ENCODE measurements at places on chromosomes 5 and 9.

GRCh38 chr9:104882086-104882485 is 45.9 kb downstream of the ABCA1 start:
- DNase-seq = no peak

DNA sequence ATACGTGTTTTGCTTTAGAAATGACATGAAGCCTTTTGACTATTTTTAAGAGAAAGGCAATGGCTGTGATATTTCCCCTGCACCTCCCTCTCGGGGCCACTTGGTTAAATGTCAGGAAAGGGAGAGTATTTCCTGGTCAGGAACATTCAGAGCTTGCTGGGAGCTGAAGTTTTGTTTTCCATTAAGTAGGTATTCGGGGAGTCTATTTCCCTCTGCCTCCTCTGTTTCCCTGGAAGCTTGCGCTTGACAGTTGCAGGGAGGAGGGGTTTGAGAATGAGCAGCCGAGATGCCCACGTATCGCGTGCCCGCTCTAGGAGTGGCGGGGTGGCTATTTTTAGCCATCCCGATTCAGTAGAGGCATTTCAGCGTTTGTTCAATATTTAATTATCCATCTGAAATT is 6.7 kb downstream of the DAB2IP start:
- DNase-seq = no peak

- DNase-seq = no peak
Measured at GRCh38 chr5:142626099-142626498, 59.8 kb downstream of the FGF1 start.

DNA sequence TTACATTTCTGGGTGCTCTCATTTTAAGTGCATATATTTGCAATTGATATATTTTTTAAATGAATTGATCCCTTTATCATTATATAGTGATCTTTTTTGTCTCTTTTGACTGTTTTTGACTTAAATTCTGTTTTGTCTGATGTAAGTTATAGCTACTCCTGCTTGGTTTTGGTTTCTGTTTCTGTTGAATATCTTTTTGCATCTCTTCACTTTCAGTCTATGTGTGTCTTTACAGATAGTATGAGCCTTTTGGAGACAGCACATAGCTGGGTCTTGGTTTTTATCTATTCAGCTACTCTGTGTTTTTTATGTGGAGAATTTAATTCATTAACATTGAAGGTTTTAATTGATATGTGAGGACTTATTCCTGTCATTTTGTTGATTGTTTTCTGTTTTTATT is 311.3 kb downstream of the SPATA31D1 start:
- DNase-seq = no peak

DNA sequence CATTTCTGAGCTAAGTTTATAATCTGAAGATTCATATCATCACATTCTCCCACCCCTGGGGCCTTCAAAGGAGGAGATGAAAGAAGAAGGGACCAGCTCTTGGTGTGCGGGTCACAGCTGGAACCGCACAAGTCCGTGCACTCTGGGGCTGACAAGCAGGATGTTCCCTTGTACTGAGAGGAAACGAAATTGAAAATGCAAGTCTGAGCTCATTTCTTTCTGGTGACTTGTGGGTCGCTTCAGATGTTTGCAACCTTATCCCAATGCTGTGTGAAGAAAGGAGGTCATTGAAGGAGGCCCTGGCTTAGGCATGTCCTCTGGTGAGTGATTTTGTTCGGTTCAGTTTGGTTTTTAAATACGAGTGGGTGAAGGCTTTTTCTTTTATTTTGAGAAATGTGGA is 59.6 kb downstream of the C9orf152 start:
- DNase-seq = peak; percentile 15

- no peak for DNase-seq
Measured at GRCh38 chr5:76583163-76584047, 39.8 kb downstream of the F2RL2 start.

DNA sequence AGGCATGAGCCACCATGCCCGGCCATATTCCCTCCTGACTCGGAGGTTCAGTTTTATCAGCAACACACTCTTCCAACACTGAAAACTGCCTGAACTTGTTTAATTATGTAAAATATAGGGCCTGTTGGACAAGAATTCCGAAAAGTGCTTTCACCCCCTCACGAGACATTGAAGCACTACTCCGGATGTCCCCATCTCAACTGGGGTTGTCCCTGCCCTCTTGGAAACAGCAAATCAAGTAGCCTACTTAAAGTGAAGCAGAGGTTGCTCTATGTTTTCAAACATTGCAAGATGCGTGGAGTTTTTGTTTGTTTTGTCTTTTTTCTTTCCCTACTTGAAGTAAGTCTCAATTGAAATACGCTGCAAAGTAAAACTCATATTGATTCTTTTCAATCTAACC is 7.6 kb downstream of the PTGER4 start:
- no peak for DNase-seq

DNA sequence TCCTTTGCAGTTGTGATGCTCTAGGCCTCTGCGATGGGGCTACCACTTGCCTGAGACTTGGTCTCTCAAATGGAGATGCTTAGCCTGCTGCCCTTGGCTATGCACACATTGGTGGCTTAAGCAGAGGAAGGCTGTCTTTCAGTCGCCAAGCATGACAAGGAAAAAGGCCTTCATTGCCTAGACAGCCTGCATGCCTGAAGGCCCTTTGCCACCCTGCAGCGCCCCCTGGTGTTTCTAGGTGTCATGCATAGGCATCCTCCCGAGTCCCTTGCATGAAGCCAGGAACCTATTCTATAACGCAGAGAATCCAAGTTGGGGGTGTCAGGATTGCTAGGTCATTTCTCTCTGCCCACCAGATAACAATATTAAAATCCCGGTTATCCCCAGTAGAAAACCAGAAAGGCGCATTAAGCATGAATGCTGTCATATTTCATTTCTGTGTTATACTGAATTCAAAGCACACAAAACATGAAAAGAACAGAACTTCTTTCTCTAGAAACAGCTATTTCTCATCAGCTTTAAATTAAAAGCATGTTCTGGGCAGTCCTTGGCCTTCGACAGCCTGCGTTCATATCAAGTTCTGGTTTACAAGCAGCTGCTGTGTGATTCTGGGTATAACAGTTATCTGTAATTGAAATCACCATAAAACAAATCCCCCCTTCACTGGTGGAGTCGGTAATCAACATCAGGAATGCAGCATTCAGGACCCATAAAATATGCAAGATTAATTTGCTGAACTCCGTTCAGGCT is 59.7 kb upstream of the TRPC7 start:
- peak; percentile 51 for DNase-seq
